A549 treated with CpdA at 1 μM for 4 hours (cell line): ENCODE measurements at places on chromosomes 16 and 17. TPM values are rescaled to one million over a fixed set of nuclear protein-coding genes. Genes with fewer than 3 reads are reported as not detected.

Gene SECTM1
- total RNA-seq: 0.99 to 1.9 TPM (median 1.3 TPM) in 5 replicates

Gene ICAM2
- 0.07 to 0.14 TPM in 2 of 5 replicates, not detected in the others for total RNA-seq

Gene TMEM100
- total RNA-seq: not detected in 5 replicates

Gene CCL7
- total RNA-seq: 0.19 to 0.82 TPM (median 0.61 TPM) in 5 replicates

Gene SLC46A1
- total RNA-seq: 18.5 to 23.4 TPM (median 21.3 TPM) in 5 replicates
